Eye (tissue), 1 donor: ENCODE measurements at places on chromosomes 3 and 15.
A peak's percentile ranks its signal among the peaks of the same experiment; 100 is the strongest.

GRCh38 chr3:23198801-23199200, 4.3 kb upstream of the UBE2E2 start:
- DNase-seq, result no peak

GRCh38 chr3:11514191-11514821, 129.4 kb downstream of the VGLL4 start:
- DNase-seq, result no peak

DNA sequence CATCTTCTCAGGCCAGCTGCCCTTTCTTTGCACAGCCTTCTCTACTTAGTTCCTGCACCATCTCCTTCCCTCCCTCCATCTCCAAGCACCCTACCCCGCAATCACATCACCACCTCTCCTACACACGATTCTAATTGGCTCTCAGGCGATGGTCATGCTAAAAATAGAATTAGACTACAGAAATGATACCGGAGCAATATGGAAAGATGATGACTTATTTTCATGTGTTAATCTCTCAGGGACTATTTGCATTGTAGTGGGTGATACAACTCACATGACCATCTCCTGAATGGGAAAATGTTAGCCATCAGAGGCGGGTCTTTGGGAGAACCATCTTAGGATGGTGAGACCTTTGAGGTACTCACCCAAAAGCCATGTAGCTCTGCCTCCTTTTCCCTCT, 54.7 kb upstream of the PPARG start:
- DNase-seq, result no peak

DNA sequence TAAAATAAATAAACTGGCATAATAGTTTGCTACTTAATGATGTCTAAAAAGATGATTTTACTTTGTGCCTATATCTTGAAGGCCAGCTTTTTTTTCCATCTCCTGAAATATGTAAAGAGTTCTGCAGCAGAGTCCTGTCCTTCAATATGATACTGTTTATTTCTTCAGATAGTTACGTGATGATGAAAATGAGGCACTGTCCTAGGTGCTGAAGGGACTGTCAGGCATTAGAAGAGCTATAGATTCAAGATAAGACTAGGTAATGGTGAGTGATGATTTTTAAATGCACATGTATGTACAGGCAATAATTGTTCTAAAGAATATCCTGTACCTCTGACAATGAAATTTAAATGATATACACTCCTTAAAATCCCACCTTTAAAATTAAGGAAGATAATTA, 326.9 kb upstream of the DNAJC19 start:
- peak; percentile 57 for DNase-seq

DNA sequence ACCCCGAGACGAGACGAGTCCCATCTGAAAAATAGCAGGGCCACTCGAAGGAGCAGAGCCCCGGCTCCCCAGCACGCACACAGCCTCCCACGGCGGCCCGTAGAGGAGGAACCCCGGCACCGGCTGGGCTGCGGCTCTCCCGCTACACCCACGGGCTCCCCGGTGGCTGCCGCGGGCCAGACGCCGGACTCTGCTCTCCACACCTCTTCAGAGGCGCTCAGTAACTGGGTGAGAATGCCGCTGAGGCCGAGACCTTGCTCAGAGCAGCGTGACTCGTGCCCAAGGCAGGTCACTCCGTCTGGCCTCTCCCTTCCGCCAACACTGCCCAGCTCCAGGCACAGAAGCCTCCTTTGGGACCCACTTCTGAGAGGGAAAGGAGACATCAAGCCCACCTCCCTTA, 34.4 kb downstream of the TNK2 start:
- no peak for DNase-seq

DNA sequence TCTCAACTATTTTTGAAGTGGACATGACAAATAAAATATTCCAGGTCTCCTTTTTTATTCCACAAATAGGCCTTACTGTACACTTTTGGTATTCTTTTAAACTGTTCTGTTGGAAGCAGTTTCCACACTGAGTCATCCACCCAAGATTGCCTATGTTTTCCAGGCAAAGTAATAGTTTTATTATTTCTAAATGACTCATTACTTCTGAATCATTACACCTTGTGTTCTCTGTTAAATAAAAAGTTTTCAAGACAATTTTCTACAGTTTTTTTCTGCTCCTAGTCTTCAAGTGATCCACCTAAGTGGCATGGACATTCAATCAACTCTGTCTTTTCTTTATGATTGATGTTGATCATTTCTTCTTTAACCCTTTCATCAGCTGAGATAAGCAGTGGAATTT, 26.5 kb downstream of the PPP2R3A start:
- no peak for DNase-seq

GRCh38 chr3:143612541-143612940, 235.7 kb downstream of the SLC9A9 start:
- DNase-seq, result no peak

DNA sequence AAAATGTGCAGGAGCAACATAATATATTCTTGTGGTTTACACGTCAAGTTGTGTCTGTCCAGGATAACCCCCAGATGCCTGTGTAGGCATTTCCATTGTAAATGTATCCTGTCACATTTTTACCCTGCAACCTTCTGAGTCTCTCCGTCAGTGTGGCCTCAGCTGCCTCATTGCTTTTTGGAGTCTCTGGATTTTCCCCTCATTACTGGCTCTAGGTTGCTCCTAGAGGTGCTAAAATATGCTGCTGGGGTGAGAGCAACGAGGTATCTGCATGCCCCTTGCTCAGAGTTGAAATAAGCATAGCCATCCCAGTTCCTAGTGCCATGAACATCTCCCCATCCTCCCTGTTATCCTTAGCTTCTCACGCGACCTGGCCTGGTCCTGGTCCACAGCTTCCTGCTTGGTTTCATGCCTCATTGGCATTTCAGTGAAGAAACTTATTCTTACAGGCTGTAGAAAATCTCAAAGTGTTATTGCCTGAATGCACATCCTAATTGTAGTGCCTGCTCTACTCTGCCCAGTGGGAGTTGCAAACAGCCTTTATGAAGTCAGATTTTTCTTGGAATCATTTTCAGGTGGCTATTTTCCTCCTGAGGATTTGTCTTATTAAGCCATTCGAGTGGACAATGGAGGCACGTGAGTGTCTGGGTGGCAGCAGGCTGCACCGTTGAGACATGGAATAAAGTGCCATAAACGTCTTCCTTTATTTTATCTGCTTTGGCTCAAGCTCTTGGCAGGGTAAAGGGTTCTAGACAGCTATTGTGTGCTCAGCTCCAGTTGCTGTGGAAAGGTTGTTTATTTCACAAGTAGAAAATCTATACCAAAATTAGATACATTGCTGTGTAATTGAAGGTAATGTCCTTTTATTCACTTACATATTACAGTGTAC, 33.2 kb downstream of the OXNAD1 start:
- DNase-seq, result peak; percentile 57

GRCh38 chr3:136173939-136174490, 22.1 kb downstream of the MSL2 start:
- DNase-seq, result no peak

- no peak for DNase-seq
These were observed 87.6 kb upstream of the KBTBD8 start for GRCh38 chr3:66910266-66911055.

DNA sequence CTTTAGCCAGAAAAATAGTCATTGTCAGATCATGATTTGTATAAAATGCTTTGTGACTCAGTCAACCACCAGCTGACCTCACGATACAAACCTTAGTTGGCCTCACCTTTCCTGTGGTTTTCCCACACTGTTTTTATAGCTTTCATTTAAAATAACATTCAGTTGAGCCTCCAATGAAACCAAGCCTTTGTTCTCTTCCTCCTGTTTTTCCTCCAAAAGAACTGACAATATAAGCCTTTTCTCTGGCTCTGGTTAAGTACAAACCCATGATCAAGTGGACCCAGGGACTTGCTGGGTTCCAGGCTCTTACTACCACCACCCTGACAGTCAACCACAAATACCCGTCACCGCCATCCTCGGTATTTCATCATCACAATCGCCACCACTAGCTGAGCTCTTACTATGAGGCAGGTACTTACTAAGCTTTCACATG, 81.7 kb downstream of the TAMM41 start:
- no peak for DNase-seq

DNA sequence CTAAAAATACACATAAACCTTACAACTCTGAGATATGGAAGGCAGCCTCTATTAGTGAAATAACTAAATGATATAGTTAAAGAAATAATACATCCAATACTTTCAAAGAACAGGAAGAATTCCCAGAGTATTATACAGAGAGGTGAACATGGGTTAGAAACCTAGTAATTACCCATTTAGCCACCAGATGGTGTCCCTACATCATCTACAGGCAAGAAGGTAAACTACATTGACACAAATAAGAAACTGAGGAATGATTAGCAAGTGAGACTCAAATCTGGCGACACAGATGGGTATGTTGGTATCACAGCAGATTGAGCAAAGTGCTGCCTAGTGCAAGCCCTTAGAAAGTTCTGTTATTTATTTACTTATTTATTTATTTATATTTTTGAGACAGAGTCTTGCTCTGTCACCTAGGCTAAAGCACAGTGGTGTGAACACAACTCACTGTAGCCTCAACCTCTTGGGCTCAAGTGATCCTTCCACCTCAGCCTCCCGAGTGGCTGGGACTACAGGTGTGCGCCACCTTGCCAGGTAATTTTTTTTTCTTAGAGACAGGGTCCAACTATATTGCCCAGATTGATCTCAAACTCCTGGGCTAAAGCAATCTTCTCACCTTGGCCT, 28.2 kb downstream of the NEK4 start:
- DNase-seq, result peak; percentile 57

DNA sequence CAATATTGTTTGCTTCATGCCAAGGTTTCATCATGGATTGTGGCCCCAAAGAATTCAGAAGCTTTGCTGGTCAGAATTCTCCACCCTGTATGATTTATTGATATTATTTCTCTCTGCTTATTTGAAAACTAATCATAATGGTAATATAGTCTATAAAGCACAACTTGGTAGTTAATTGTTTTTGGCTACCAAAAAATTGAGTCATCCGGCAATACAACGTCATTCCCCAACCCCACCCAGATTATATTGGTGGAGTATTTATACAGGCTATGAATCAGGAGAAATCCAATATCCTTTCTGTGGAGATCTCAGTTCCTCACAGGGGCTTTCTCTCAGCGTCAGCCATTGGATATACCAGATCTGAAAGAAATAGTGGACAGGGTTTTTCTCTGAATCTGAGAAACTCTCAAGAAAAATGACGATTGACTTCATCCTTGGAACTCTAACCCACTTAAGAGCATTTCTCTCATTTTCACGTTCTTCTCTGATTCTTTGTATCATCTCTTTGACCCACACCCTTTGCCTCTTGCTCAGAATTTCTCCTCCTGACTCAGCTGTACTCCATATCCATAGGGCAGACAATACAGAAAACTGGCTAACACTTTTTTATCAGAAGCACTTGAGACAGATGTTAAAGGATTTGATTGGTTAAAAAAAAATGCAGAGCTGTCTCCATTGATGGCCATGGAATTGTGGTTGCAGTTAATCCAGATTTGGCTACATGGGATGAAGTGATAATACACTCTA, 1055.8 kb upstream of the CADM2 start:
- no peak for DNase-seq

DNA sequence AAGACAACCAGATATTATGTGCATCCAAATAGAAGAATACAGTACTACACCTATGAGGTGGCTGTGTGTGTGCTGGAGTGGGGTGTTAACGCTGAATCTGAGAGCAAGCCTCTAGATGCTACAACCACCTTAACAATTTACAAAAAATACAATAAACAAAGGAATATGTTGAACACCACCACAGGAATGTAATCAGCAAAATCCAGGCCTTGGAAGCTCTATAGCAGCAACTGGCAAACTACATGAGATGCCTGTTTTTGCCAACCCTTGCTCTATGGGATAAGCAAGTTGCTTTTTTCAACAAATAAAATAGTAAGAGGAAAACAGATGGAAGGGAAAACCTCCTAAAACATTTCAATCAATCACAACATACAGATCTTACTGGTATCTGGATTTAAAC, 23.9 kb downstream of the SLTM start:
- DNase-seq, result no peak

DNA sequence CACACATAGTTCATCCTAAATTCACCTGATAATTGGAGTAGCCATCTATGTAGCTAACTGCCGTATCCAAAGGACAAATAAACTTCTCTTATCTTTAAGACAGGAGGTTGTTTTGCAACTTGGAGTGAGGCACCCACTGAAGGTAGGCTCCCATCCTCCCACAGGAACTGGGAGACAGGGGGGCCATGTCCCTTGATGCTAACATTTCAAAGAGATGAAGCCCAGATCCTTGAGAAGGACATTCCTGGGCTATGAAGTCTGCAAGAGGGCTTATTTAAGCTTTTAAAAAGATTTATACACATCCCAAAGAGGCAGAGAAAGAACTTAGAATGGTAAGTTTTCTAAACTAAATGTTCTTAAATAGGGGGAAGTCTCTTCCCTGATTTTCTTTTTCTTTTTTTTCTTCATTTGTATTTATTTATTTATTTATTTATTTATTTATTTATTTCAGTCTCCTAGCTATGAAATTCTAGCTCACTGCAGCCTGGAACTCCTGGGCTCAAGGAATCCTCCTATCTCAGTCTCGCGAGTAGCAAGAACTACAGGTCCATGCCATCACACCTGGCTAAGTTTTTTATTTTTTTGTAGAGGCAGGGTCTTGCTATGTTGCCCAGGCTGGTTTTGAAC, 12.8 kb upstream of the MOBP start:
- DNase-seq, result no peak

DNA sequence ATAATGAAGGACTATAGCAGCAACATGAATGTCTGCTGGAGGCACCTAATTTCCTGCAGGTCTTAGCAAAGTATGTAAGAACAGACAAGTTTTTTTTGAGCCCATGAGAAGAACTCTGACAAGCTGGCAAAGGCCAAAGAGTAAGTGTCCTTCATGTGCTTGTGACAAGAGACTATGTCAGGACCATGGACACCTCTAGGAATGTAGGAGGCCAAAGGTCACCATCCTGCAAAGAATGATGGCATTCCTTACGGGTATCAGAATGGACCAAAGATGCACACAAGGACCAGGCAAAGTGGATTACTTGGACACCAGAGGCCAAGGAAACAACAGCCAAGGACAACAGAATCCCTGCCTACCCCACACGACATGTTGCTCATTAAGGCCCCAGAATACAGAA, 858.5 kb upstream of the CFAP20DC start:
- DNase-seq, result no peak

DNA sequence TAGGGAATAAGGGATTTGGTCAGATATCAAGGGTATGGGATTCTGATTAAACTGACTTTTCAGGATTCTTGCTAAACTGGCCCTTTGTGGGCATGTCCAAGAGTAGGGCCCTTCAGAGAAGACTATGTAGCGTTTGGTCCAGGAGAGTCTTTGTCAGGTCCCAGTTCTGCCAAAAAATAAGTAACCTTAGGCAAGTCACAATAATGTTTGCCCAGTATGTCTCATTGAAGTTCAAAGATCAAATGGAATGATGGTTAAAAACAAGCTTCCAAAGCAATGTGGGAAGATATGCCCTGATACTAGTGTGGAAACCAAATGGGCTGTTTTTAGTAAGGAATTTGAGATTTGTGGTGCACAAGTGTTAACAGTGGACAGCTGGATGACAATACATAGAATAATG, 454.4 kb downstream of the WDR72 start:
- no peak for DNase-seq

GRCh38 chr3:46186471-46187340, 21.4 kb downstream of the CCR1 start:
- peak; percentile 6 for DNase-seq
